Globus pallidus (tissue), 1 donor: ENCODE measurements at places on chromosomes 2 and 18.

- no peak for DNase-seq
Observed at GRCh38 chr2:232102380-232102779, 140.9 kb downstream of the DIS3L2 start.

- DNase-seq, result no peak
Observed at GRCh38 chr2:46615555-46615954, 136.2 kb downstream of the TMEM247 start.

- no peak for DNase-seq
Observed at GRCh38 chr2:16166327-16166981, 226.1 kb downstream of the MYCN start.

DNA sequence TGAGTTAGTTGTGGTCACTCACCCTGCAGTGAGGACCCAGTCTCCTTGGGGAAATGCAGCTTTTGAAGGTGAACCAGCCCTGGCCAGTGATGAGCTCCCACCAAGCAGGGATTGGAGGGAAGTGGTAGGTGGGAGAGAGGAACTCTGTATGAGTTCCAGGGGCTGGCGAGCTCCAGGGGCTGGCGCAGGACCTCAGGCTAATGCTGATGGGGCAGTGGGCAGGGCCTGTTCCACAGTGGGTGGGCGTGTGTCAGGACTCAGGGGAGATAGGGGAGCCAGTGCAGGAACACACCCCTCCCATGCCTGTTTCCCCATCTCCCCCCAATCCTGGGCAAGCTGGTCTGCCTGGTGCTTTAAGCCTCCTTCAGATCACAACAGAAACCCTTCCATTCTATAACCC is 208.4 kb downstream of the DYSF start:
- no peak for DNase-seq

- peak; percentile 32 for DNase-seq
Observed at GRCh38 chr2:239267288-239267951, 133.4 kb downstream of the HDAC4 start.

DNA sequence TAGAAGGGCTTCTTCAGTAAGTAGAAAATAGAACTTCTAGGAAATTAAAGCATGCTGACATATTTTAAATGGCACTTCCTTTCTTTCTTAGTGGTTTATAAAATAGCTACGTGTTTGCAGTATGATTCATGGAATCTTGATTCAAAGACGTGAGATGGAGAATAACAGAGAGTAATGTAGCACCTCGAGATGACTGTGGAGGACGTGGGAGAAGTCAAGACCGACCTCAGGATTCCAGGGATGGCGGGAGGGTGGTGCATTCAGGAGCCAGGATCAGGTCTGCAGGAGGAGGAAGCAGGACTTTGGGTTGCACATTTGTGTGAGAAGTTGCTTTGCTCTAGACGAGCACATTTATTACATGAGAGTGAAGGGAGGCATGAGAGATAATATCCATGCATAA is 56.0 kb downstream of the DCDC2C start:
- no peak for DNase-seq
